Stimulated activated CD4-positive, alpha-beta T cell treated with anti-CD3 and anti-CD28 coated beads, Interleukin-2, amount 100 ng/mL, for 48 hours (primary cell): ENCODE measurements at places on chromosomes 1 and 21.

GRCh38 chr1:237386362-237387143 is 344.6 kb downstream of the RYR2 start:
- no peak for DNase-seq

DNA sequence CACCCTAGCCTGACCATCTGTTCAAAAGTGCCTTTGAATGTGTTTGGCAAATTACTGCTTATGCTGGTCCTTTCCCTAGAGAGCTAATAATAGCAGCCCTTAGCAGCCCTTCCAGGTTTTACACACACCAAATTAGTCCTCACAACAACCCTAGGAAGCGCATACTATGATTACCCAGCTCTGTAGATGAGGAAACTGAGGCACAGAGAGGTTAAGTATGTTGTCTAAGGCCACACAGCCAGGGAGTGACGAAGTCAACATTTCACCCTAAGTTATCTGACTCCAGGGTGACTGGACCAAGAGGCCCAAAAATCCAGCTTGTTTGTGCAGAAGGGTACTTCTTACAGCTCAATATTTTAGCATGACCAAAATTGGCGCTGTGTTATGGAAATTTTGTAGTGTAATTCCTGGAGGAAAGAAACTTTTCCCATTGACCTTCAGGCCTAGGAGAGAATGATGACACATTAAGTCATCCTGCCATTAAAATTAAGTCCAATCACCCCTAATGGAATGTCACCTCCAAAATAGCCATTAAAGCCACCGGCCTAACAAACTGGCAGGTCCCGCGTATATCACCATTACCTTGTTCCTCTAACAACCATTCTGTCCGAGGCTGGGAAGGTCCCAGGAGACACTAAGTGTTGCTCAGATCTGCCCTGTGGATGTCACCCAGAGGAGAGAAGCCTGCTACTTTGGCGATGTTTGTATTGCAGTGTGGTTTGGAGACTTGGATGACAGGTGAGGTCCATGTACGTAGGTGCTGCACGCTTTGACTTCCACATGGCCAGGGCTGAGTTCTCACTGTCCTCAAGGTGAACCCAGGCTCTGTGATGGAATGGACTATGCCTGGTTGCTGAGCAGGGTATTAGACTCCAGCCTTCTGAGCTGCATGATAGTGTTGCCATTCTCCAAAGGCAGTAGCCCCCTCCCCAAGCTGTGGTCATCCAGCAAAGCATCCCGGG is 258.3 kb downstream of the TOMM20 start:
- no peak for DNase-seq

DNA sequence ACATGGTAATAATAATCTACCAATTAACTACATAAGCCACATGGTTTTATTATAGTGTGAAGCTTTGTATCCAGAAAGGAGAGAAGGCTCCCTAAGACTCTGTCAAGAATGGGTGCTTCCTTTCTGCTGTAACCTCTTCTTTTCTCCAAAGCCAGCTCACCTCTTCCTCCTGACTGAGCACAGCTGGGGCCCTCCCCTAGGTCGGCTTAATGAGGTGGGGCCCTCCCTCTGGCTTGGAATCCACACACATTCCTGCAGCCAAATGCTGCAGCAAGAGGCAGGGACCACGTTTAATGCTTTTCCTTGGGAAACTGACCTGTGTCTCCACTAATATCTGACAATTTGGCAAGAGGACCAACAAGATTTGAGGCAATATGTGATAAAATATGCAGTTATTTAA is 94.8 kb downstream of the DSCAM start:
- no peak for DNase-seq

- DNase-seq, result no peak
Measured at GRCh38 chr1:237012361-237012760, 8.1 kb upstream of the MT1HL1 start.

DNA sequence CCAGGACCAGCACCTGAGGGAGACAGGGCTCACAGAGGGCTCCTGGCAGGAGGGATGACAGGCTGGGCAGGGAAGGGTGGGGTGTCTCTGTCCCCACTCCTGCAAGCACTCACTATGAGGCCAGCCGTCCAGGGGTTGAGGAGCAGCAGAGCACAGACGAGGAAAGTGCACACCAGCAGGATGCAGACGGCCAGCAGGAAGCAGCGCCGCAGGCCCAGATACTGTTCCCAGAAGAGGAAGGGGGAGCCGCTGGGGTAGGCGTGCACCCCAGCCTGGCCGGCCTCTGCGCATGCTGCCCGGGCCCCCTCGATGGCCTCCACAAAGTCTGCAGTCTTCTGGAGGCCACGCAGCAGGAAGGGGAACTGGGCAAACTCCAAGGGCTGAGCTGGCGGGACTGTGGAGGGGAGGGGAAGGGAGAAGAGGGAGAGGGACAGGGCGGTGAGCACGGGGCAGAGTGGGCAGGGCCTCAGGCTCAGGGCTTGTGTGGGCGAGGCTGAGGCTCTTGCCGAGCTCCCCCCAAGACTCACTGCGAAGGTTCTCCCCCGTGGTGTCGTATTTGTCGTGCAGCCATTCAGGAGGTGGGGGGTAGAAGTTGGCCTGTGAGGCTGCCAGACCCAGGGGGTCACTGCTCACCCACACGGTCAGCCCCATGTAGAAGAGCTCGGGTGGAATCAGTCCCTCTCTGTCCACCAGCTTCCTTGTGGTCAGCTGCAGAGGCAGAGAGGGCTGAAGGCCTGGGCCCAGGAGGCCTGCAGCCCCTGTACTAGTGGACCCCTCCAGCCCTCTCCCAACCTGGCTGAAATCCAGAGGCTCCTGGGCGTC is 16.5 kb downstream of the PTCH2 start:
- DNase-seq, result no peak

DNA sequence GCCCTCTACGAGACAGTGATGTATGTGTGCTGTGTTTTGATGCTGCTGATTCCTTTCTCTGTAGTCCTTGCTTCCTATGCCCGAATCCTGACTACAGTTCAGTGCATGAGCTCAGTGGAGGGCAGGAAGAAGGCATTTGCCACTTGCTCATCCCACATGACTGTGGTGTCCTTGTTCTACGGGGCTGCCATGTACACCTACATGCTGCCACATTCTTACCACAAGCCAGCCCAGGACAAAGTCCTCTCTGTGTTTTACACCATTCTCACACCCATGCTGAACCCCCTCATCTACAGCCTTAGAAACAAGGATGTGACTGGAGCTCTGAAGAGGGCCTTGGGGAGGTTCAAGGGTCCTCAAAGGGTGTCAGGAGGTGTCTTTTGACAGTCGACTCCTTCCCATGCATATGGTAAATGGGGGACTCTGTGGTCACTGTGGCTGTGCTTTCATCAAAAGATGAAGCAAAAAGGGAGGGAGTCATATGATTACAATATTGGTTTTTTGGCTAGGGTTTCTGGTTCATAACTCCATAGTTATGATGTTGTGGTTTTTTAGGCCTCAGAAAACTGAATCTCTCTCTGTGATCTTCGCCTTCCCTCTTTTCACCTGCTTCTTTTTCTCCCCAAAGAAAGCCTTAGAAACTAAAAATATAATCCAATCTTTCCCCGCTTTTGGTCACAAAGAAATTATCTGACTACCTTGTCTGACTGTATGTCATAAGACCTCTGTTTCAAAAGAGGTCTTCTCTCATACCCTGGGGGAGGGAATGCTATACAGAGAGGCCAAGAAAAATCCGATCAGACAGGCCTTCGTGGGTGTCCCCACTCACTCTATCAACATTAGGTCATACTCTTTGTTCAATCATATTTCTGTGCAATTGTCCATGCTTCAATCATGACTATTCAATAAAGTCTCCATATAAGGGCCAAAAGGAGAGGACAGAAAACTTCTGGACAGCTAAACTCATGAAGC is 4.2 kb downstream of the OR2T1 start:
- no peak for DNase-seq

DNA sequence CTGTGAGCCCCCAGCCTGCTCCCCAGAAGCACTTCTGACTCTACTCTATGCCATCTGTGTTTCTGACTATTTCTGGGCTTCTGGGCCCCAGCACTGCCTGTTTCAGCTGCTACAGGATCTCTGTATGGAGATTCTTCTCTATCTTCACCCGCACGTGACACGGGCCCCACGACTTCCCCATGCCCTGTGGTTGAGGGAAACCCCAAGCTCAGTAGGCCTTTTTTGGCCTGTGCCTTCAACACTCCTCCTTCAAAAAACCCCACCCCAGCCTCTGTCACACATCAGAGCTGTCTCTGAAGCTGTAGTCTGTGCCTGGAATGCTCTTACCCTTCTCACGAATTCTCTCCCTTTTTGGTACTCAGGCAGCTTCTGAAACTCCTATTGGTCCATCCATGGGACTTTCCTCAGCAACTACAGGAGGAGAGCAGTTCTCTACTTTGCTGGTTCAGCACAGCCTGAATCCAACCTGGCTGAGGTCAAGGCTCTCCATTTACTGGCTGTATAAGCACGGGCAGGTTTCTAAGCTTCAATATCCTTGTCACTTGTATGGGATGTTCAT is 2.0 kb upstream of the NID1 start:
- DNase-seq, result peak; percentile 49

DNA sequence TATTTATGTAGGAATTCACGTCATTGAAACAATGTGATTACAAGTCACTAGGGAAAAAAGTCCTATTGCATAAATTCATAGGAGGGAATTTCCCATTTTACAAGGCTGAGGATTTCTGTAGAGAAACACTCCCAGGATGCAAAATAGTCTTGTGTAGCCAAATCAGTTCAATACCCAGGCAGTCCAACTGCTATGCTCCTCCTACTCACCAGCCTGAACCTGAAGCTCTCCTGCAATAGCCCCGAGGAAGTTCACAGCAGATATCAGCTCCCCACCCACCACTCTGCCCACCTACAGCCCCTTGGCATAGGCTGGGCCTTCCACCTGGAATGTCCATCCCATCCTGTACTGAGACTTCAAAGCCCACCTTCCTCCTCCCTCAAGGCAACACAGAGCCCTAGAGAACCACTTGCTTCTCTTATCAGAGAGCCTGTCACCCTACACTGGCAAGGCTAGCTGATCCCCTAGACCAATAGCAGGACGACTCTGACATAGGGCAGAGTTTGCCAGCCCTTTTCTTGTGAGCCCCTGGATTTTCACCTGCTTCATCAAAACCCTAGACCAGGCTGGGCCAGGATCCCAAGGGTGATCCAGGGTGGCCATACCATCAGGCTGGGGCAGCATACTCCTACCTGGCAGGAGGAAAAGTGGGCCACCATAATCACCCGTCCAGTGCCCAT is 1.5 kb downstream of the LSS start:
- no peak for DNase-seq

GRCh38 chr21:41277846-41278245 is 38.8 kb upstream of the FAM3B start:
- DNase-seq, result no peak

- no peak for DNase-seq
Measured at GRCh38 chr1:35885961-35886558, 3.1 kb downstream of the AGO1 start.

DNA sequence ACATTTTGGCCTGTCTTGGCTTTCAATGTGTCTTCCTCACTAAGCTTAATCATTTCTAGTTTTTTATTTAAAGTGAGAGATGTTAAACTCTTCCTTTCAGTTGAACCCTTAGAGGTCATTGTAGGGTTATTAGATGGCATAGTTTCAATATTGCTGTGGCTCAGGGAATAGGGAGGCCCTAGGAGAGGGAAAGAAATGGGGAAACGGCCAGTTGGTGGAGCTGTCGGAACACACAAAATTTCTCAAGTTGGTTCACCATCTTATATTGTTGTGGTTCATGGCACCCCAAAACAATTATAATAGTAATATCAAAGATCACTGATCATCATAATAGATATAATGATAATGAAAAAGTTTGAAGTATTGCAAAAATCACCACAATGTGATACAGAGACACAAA is 31.4 kb upstream of the KAZN start:
- DNase-seq, result no peak

- DNase-seq, result no peak
Measured at GRCh38 chr1:26259578-26259977, 20.3 kb upstream of the SH3BGRL3 start.

DNA sequence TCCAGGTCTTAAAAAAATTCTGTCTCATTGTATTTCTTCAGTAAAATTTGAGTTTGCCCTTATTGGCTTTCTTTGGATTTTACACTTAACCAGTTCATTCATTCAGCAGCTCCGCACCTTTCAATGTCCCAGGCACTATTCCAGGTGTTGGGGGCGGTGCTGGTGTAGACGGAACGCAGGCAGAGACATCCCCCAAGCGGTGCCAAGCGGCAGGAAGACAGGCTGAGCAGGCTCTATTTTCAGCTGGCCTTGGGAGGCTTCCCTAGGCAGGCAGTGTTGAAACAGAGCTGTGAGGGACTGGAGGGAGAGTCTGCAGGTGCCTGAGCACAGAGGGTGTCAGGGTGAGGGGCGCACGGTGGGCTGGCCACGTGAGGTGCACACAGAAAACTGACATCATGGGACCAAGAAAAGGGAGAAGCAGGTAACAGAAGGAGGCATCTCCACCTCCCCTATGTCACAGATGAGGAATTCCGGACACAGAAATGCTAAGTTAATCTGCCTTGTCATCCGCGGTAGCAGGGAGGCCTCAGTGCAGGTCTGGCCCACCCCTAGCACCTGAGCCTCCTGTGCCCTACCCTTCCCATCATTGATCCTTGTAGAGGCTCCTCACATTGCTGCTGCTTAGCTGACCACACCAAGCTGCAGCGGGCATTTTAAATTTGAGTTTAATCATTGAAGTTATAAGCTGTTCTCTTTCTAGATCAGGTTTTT is 40.8 kb downstream of the SLC37A1 start:
- DNase-seq, result no peak
